ENCODE measurements at places on chromosomes 7 and 10.

- DNase-seq = no peak
These were observed 143.6 kb downstream of the AGMO start for GRCh38 chr7:15418264-15418663.

DNA sequence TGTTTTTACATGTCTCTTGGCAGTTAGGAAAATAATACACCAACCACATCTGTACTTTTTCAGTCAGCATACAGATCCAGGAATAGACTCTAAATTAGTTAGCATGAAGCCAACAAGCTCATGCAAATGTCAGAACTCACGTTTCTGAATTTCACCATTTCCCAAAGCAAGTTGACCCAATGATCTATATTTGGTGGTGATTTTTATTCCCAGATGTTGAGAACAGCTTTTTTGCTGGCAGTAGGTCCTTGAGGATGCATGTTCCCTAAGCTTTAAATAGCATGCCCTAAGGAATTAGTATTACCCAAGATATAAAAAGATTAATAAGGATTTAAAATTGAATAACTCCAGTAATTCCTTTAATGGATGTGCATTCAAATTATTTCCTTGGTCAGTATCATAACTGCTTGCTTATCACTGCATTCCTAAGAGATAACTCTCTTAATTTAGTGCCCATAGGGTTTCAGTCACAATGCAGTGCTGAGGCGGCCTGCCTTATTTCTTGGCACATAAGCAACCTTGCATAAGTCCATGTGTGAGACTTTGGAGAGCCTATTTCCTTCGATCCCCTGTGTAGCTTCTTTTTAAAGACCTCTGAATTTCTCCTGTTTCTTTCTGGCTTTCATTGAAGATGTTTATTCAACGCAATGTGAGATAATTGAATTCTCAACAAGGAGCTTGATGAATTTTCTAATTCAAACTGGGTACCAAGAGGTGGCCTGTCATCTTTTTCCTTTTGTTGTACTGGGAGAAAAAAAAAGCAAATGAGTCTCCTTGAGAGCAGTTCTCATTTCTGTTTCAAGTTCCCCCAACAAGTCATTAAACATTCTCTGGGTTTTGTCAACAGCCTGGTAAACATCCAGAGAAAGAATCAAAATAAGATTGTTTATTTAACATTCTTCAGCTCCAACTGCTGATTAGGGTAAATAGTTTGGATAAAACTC lies 135.3 kb upstream of the MEOX2 start:
- DNase-seq = no peak

- no peak for DNase-seq
These were observed 136.6 kb downstream of the REEP3 start for GRCh38 chr10:63657761-63658160.

- DNase-seq = no peak
These were observed 57.5 kb upstream of the CHCHD3 start for GRCh38 chr7:133139350-133139749.

DNA sequence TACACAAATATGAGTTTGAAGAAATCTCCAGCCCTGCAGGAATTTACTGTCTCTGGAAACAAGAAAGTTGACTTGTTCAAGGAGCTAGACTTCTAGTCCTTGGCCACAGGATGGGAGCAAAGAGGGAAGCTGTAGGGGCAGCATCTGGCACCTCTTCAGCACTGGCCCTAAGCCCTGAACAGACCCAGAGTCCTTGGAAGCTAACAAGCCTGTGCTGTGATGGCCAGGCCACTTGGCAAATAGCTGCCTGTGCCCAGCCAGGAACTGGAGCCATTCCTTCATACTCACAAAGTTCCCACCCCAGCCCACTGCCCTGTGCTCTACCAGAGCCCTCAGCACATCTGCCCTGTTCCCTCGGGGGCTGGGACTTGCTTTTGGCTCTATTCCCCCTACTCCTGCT lies 9.4 kb upstream of the COL13A1 start:
- no peak for DNase-seq

- no peak for DNase-seq
These were observed 760 bp upstream of the KCTD7 start for GRCh38 chr7:66627881-66628360.

DNA sequence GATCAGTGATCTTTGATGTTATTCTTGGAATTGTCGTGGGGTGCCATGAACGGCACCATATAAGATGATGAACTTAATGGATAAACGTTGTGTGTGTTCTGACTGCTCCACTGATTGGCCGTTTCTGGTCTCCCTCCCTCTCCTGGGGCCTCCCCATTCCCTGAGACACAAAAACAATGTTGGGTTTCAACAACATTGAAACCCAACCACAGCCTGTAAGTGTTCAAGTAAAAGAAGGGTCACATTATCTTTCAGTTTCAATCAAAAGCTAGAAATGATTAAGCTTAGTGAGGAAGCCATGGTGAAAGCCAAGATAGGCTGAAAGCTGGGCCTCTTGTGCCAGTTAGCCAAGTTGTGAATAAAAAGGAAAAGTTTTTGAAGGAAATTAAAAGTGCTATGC lies 19.5 kb downstream of the EN2 start:
- DNase-seq = no peak

DNA sequence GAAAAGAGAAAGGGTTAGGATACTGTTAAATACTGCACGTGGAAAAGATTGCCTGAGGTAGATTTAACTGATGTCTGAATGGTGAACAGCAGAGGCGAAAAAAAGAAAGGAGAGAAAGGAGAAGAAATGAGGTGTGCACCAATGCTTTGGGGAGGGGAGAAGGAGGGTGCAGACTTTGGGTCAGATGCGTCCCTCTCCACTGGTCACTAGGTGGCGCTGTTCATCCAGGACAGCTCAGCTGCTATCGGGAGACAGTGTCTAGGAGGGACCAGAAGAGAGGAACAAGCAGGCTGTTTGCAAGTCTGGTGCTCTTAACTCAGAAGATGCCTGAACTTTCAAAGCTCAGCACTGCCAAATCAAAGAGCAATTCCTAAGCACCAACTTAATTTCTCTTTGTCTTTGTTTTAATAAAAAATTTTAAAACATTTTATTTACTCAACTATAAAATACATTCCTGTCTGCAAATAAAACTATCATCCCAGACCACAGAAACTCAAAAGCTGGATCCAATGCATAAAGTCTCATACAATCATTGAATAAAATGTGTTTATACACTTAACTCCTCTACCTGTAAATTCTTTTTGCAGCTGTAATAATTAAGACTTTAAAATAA lies 83.9 kb upstream of the PDLIM1 start:
- peak; percentile 44 for DNase-seq

DNA sequence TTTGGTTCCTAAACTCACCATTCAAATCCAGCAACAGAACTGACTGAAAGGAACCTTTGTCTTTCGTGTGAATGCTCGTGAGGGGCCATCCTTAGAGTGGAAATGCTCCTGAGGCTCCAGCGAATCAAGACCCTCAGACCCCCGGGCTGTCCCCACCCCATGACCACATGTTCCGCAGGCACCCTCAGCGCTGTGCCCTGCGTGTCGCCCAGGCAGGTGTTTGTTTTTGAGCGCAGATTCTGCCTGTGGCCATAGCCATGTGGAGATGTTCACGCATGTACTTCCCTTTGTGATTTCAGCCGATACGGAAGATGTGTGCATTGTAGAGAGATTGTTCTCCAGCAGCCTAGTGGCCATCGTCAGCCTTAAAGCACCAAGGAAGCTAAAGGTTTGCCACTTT lies 24.2 kb downstream of the WIPI2 start:
- no peak for DNase-seq

DNA sequence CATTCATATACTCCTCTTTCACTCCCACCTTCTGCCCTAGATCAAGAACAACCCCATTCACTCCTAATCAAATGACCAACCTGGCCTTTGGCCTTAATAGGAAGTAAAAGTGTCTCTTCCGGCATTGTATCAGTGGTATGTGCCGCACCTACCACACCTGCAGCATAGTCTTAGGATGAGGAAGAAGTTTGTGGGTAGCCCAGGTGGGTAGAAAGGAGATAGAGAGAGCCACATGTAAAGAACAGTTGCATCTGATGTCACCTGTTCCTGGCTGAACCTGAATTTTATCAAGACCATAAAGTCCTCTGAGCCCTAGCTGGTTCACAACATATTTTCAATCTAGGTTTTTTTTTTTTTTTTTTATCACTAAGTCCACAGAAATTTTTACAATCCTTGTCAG lies 55.5 kb upstream of the PTPN12 start:
- no peak for DNase-seq

- no peak for DNase-seq
These were observed 199.9 kb upstream of the GRB10 start for GRCh38 chr7:50982626-50983025.

DNA sequence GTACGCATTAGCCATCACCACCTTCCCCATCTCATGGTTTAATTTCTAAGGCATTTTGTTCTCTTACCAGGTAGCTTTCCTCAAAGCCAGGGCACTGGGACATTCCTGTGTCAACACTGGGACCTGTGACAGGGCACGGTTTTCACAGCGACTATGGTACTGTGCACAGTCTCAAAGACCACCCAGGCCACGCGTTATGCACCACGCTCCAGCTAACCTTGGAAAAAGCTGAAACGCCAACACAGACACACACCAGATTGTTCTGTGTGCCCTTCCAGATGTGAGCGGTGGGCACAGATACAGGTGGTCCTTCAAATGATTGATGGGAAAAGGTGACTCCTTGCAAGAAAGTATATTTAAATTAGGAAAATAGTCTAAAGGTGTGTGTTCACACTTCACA lies 337.3 kb downstream of the WDR37 start:
- no peak for DNase-seq

- no peak for DNase-seq
These were observed 287.0 kb downstream of the WDR37 start for GRCh38 chr10:1343176-1343575.

- peak; percentile 99 for DNase-seq
These were observed 529 bp downstream of the ACTR1A start for GRCh38 chr10:102502029-102502336.

DNA sequence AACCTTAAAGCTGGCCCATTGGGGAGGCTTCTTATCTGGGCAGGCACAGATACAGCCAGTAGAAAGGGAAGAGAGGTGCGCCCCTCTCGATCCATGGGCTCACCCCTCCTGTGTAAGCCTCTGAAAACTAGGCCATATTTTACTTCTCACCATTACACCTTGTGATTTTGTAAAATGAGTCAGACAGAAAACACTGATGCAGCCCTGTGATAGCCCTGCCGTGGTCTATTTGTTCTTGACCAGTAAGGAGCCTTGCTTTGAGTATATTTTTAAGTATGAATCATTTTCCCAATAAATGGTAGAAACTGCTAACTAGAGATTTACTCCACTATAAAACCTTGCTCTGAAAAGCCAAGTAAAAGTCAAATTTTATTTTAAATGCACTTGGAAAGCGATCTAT lies 329.8 kb upstream of the MBL2 start:
- DNase-seq = no peak

- no peak for DNase-seq
These were observed 126.7 kb upstream of the TMEM196 start for GRCh38 chr7:19900118-19900517.

- DNase-seq = peak; percentile 50
These were observed 765 bp downstream of the PFKFB3 start for GRCh38 chr10:6203331-6204062.

- DNase-seq = no peak
These were observed 3.9 kb upstream of the IQUB start for GRCh38 chr7:123538189-123538714.

DNA sequence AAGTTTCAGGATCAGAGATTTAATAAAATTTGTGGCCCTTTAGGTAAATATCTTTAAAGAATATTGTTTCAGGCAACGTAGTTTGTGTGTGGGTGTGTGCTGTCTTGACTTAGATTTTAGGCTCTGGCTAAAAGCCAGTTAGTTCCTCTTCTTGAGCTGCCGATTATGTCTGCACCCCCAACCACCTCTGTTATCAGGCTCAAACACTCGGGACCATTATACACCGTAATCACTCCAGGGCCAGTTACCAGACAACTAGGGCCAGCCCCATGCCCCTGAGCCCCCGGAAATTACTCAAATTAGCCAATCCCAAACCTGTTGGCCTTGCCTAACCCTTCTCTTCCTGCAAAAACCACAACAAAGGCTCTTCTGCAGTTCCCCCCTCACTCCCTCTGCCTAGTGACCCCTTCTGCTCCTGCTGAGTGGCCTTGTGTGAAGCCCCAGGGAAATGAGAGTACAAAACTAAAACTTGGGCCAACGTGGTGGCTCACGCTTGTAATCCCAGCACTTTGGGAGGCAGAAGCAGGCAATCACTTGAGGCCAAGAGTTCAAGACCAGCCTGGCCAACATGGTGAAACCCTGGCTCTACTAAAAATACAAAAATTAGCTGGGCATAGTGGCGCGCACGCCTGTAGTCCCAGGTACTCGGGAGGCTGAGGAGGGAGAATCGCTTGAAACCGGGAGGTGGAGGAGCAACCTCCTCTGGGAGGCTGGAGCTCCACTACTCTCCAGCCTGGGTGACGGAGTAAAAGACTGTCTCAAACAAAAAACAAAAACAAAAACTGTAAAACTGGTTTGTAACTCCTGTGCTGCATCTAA lies 9.2 kb upstream of the HNRNPF start:
- peak; percentile 70 for DNase-seq

GRCh38 chr10:73864229-73864628 lies 10.1 kb downstream of the CAMK2G start:
- DNase-seq = no peak

- DNase-seq = no peak
These were observed 96.9 kb downstream of the TRIM24 start for GRCh38 chr7:138556771-138557484.

DNA sequence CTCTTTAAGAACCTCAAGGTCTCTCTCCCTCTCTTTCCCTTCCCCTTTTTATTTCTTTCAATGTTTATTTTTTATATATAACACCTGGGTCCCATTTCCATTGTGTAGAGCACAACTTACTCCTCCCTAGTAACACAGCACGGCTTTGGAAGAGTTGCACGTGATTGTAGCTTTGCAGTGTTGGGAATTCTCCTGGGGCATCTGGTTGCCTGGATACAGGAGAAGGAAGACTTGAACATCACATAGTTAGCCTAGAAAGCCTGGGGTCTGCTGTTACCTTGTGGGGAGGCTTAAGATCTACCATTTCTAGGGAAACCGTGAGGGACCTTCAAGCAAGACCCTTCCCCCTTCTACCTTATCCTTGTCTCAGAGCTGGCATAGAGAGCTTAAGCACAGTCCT lies 41.1 kb upstream of the NFKB2 start:
- no peak for DNase-seq

- no peak for DNase-seq
These were observed 132.4 kb downstream of the SEPTIN14 start for GRCh38 chr7:55730197-55730596.

DNA sequence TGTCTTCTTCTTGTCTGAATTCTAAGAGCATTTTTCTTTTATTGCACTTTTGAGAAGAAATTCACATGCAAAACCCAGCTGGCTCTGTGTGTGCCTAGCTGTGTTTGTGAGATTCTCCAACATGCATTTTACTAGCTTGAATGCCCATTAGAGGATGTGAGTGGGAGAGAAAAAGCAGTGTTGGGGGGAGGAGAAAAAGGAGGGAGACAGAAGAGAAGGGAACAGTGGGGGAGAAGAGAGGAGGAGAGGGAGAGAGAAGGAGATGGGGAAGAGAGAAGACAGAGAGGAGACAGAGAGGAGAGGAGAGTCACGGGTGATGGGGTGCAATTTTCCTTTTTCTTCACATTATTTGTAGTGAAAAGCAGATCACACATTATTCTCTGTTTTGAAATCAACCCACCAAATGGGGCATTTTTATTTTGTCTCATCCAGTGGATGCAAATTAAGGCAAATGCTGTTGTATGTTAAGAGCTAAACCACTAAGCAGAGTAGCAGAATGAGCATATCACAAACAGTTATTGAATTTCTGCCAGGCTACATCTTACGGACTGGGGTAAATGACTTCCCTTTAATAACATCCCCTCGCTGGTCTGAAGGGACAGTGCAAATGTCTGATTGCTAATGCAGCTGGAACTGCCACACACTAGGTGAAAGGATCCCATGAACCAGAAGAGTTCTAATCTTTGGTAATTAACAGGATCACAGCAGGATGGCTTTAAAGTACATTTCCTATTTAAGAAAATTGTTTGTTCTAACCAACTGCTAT lies 849 bp downstream of the LRRN3 start:
- DNase-seq = no peak
